Urothelium cell line (cell line): ENCODE measurements at places on chromosomes 16 and 17.

DNA sequence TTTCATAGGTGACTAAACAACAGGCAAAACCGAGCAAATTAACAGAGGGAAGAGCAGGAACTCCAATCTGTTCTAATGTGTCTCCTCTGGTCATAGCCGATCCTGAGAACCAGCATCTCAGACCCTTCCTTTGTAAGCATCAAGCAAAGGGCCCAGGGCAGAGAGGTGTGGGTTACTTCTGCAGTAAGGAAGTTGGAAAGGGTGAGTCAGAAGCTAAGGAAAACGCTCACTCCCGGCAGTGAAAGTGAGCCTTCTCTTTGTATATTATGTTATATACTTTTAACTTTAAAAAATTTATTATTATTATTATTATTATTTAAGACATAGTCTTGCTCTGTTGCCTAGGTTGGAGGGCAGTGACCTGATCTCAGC is 77.7 kb downstream of the MRM3 start:
- no peak for DNase-seq

GRCh38 chr16:565419-566330 is 1.1 kb upstream of the NHLRC4 start:
- DNase-seq, result no peak

GRCh38 chr17:67585077-67585602 is 132.6 kb upstream of the NOL11 start:
- DNase-seq, result no peak

- no peak for DNase-seq
Observed at GRCh38 chr17:8039611-8040168, 831 bp downstream of the ALOX15B start.

DNA sequence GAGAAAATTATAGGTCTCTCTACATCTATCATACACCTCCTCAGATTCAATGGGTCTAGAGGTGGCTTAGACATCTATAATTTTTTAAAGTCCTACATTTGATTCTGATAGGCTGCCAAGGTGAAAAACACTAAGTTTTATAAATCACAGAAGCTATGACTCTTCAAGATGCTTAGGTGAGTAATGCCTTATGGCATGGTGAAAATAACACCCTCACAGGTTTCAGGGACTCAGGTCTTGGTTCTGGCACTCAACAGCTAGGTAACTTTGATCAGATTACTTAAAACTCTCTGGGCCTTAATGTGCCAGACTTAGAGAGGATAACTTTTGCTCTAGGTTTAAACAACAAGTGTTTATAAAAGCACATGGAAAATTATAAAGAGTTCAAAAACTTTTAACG is 2.0 kb upstream of the COX10 start:
- no peak for DNase-seq

DNA sequence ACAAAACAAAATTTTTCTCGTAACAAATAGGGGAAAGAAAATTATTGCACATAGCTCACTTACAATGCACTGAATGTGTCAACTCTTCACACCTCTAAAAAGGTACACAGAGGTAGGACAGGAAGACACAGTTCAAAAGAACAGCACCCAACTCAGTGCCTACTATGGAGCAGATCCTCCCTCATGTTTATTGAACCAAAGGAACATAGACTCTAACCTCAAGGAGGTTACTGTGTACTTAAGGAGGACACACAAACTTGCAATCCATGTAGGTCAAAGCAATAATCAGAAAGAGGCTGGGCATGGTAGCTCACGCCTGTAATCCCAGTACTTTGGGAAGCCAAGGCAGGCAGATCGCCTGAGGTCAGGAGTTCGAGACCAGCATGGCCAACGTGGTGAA is 50.3 kb downstream of the SLC39A11 start:
- no peak for DNase-seq

GRCh38 chr16:67979955-67980678 is at the start of gene DPEP3:
TSS of gene DPEP3 (minus strand) at chr16:67980499. CDS start at chr16:67980380, 119 bp downstream.
- no peak for DNase-seq

DNA sequence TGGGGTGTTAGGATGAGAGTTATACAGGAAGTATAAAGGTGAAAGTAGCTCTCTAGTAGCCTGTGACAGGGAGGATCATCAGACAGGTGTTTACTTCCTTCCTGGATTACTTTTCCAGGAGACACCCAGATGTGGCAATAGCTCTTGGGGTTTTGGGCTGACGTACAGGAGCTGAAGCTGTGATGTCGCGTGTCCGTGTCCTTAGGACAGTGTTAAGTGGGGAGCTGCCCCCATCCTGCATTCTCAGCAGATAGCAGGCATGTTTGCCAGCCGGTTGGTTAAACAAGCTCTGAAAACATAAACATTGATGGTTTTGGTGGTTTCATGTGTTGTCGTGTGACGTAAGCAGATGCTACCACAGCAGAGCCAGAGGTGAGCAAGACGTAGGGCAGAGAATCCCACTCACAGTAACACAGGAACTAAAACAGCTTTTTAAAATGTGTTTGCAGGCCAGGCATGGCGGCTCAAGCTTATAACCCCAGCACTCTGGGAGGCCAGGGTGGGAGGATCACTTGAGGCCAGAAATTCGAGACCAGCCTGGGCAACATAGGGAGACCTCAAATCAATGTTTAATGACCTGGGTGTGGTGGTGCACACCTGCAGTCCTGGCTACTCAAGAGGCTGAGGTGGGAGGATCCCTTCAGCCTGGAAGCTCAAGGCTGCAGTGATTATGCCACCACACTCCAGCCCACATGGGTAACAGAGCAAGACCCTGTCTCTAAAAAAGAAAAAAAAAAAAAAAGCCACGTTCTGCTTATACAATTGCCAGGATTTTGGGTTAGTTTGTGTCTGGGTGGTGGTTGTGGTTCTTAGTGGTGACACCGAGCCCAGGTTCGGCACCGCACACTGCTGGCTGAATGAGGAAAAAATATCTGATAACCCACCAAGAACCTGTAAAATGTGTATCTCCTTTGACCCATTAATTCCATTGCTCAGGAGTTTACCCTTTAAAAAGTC is 18.2 kb upstream of the IL17C start:
- no peak for DNase-seq

- no peak for DNase-seq
Observed at GRCh38 chr17:65850486-65850885, 289.0 kb upstream of the AXIN2 start.
